Effector memory CD4-positive, alpha-beta T cell (primary cell): ENCODE measurements at places on chromosomes 2 and 18.

GRCh38 chr2:120541553-120541932 lies 194.1 kb upstream of the GLI2 start:
- DNase-seq: no peak

DNA sequence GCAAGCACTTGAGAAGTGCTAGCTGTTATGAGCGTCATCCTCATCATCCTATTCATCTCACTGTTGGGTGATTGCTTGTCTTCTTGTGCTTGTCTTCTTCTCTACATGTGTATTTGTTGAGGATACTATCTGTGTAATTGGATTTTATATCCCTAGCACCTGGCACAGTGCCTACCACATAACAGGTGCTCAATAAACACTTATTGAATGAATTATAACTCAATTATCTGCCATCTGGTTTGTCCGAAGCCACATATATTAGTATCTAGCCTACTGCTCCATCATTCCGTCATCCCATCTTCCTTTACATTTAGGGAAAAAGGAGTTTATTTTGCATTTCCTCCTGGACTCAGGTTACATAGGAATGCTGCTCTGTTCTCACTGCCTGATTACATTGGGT lies 330.4 kb upstream of the ETAA1 start:
- DNase-seq: no peak

- no peak for DNase-seq
Observed at GRCh38 chr18:48790226-48790863, 160.4 kb downstream of the SMAD7 start.

GRCh38 chr18:25825979-25826776 lies 264.2 kb downstream of the SS18 start:
- DNase-seq: no peak

DNA sequence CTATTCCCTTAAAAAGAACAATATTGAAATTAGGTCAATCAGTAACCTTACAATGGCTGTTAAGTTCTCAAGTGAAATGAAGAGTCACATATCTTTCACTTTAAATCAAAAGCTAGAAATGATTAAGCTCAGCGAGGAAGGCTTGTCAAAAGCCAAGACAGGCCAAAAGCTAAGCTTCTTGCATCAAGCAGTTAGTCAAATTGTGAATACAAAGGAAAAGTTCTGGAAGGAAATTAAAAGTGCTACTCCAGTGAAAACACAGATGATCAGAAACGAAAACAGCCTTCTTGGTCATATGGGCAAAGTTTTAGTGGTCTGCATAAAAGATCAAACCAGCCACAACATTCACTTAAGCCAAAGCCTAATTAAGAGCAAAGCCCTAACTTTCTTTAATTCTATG lies 402.6 kb upstream of the ZEB2 start:
- no peak for DNase-seq

- no peak for DNase-seq
Observed at GRCh38 chr18:24002479-24002878, 12.1 kb upstream of the TTC39C start.

DNA sequence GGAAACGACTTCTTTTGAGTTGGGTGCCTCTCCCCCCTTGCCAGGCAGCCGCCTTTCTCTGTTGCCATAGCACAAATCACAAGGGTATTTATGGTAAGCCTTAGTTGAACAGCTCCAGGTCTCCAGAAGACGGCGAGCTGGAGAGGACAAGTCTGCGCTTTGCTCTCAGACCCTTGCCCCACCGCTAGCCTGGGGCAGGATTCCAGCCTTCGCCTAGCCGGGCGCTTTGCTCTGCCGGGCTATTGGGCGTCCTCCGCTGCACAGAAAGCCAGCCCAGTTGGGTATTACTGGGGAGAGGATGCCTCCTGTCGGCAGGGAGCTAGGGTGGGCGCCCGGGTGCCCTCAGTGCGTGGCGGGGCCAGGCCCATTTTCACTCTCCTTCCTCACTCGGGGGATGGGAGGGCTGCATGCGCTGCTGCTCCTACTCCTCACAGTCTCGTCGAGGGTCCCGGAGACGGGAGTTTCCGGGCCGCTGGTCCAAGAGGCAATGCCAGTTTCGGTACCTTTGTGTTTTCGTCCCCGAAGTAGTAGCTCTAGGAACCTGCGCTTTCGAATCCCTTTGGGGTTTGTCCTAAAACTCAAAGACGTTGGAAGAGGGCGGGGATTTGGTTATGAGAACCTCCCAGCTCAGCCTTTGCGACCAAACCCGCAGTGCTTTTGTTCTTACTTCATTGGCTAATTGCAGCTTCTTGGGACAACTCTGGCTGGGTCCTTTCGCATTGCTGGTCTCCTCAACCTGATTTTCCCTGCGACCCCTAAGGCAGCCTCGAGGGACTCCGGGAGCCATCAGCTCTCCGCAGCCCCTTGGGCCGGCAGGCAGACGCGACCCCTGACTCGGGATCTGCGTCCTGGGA lies 3.6 kb upstream of the DLX2 start:
- no peak for DNase-seq

- no peak for DNase-seq
Observed at GRCh38 chr2:227351639-227352038, 26.6 kb downstream of the MFF start.

DNA sequence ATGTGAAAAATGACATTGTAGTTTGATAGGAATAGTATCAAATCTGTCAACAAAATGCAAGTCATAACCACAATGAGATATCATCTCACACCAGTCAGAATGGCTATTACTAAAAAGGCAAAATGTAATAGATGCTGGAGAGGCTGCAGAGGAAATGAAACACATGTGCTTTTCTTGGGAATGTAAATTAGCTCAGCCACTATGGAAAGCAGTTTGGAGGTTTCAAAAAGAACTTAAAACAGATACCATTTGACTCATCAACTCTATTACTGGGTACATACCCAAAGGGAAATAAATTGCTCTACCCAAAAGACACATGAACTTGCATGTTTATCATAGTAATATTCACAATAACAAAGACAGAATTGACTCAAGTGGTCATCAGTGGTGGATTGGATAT lies 572.6 kb downstream of the TRIB2 start:
- no peak for DNase-seq

GRCh38 chr2:11757101-11757500 lies 10.7 kb downstream of the LPIN1 start:
- no peak for DNase-seq

GRCh38 chr2:181457121-181457740 lies at the start of gene ITGA4:
Gene ITGA4 (plus strand): TSS chr2:181457386. CDS start chr2:181457655, 269 bp downstream.
- DNase-seq: peak; percentile 72

- no peak for DNase-seq
Observed at GRCh38 chr2:40281021-40281940, 170.6 kb downstream of the SLC8A1 start.

DNA sequence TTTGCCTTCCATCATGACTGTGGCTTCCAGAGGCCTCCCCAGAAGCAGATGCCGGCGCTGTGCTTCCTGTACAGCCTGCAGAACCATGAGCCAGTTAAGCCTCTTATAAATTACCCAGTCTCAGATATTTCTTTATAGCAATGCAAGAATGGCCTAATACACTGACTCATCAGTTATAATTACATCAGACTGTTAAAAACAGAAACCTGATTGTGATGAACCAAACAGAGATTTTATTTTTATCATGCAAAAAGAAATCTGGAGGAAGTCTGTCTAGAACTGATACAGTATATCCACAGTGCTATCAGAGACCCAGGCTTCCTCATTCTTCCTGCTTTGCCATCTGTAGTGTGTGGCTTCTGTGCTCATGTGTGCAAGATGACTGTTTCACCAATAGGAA lies 93.4 kb upstream of the MEX3C start:
- DNase-seq: no peak

DNA sequence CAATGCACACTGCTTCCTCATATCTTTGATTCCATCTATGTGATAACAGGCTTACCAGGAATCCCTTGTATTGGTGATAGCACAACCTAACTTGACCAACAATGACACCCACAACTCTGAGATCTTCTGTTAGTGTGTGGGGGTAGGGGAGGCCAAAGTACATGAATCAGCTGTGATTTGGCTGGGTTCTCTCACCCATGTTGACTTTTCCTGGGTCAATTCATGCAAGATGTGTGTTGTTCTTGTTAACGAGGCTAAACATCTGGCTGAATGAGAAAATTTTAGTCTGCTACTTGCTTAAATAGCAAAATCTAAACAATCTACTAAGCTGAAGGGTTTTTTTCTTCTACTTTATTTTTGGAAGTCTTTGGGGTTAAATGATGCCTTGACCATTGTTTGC lies 341.2 kb upstream of the SLC14A2 start:
- no peak for DNase-seq

GRCh38 chr2:57899898-57900297 lies 146.7 kb upstream of the VRK2 start:
- no peak for DNase-seq

- DNase-seq: no peak
Observed at GRCh38 chr2:187511356-187512315, 42.6 kb downstream of the TFPI start.

DNA sequence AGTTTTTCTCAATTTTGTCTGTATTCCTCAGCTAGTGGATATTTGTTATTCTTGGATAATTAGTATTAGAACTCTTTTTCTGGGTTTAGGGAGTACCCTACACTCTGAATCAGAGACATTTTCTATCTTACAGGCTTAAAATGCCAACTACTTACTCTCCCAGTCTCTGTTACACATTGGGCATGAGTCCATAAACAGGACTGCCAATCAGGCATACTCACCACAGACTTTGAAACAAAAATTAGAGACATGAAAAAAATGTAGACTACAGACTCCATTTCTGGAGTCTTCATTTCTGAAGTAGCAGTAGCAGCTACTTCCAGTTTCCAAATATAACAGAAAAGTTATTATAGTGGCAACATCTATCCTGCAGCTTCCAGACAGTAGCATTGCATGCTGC lies 279.7 kb downstream of the MBD5 start:
- no peak for DNase-seq

DNA sequence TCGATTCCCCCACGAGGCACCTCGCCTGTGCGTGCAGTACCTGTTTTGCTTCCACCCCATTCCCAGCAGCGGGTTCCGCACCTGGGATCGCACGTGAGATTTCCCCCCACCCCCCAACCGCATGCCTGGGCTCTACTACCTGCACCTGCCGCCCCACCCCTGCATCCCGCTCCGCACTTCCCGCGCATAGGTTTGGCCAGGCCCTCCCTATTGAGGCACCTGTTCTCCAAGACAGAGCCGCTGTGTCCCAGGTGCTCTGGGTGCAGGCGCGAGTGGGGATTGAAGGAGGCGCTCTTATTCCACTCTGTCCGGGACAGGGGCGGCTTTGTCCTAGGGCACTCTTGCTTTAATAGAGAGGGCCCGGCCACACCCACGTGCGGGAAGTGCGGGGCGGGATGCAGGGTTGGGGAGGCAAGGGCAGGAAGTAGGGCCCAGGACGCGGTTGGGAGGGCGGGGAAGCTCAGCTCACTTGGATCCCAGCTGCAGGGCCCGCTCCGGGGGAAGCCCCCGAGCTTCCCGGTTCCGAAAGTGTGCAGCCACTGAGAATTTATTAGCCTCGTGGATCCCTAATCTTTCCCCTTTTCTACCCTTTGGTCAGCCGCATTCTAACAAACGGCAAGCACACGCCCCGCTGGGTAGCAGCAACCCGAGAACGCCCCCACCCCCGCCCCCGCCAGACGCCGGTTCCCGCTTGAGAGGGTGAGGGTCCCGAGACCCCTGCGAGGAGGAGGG lies 670 bp upstream of the MOCOS start:
- DNase-seq: no peak

DNA sequence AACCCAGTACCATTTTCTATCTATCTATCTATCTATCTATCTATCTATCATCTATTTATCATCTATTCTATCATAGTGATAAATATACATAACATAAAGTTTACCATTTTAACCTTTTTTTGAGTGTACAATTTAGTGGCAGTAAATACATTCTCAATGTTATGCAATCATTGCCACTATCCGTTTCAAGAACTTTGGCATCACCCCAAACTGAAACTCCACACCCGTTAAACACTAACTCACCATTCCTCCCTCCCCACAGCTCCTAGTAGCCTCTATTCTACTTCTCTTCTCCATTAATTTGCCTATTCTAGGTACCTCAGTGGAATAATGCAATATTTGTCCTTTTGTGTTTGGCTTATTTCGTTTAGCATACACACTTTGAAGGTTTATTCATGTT lies 82.5 kb upstream of the KCNE4 start:
- no peak for DNase-seq

- DNase-seq: no peak
Observed at GRCh38 chr2:10377747-10378085, 70.4 kb downstream of the ODC1 start.
